ENCODE measurements at places on chromosomes 1 and 21.

- DNase-seq: no peak
These were observed 31.6 kb downstream of the PDE9A start for GRCh38 chr21:42685036-42685435.

DNA sequence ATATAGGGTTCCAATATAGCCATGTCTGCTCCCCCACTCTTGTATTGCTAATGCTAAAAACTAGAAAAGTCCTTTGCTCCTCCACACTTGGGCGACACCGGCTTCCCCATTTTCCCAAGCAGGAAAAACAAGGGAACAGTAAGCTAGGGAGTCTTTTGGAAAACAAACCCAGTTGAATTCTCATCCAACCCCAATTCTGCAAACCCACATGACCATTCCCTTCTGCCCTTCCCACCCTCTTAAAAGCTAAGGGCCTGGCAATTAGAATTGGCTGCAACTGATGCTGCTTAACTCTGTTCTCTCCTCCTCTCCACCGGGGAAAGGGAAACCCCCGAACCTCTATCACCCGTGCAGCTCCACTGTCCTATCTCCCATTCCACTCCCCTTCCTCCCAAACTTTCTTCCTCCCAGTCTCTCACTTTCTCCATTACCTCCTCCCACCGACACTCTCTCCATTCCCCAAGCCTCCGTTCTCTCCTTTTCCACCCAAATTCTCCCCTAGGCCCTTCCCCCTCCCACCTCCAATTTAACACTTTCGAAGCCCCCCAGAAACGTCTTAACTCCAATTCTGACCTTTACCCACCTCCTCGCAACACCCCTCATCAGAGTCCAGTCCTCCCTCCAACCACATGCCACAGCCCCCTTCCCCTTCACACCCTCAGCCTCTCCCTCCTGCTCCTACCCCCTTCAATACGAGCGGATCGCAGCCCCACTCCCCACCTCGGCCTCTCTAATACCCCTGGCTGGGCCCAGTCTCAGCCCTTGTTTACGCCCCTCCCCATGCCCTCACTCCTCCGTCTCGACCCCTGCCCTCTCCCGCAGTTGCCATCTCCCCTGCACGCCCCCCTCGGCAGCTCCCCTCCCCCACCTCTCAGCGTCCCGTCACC, 701 bp downstream of the DEDD start:
- DNase-seq: peak; percentile 25

- peak; percentile 2 for DNase-seq
These were observed 47.1 kb downstream of the DDAH1 start for GRCh38 chr1:85417876-85418275.

GRCh38 chr21:45220071-45220481, 67.6 kb downstream of the POFUT2 start:
- DNase-seq: no peak

GRCh38 chr1:208923946-208924720, 659.4 kb upstream of the CAMK1G start:
- DNase-seq: no peak

DNA sequence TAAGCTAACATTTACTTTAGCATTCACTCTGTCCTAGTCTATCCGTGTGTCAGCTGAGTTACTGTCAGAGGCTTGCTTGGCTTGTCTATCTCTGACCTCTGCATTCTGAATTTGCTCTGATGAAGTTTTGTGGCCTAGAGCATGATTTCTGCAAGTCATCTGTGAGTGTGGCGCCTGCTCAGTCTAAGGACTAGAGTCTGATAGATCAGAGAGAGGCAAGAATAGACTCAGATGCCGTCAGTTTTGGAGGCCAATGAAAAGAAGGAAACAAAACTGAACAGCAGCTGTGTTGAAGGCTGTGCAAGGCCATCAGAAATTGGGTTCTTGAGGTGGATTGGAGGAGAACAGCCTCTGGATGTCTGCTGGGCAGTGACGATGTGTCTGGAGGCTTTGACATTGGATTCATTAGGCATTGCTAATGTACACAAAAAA, 573.1 kb downstream of the USP25 start:
- peak; percentile 22 for DNase-seq

- no peak for DNase-seq
These were observed 16.7 kb upstream of the FAM110D start for GRCh38 chr1:26142159-26142558.

DNA sequence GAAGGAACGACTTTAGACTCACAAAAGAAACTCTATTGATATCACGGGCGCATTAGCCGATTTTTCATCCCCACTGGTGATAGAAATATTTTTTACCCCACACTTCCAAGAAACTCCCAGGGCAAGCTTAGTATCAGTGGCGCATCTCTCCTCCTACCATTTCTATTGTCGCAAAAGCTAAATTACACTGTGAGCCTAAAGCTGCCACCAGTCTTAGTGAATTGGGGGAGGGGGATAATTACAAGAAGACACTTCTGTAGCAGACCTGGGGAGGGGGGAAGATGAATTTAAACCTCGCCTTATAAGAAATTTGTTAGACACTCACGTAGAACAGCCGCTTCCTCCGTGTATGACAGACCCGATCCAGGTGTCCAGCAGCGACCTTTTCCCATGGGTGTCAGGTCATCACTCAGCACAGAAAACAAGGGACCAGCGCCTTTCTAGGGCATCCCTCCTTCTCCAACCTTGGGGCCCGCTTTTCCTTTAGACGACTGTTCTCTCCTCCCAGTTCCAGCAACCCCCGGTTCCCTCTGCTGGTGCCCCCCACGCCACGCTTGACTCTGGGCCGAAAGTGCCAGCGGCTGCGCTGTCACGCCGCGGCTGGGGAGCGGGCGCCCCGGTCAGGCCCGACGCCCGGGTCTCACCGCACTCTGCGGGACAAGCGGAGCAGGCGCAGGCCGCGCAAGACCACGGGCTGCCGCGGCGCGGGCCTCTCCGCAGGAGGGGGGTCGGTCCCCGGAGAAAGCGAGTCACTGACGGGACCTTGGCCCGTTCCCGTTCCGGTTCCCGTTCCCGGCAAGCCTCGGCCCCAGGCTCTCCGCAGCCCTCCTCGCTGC, 821 bp downstream of the PHC2 start:
- peak; percentile 27 for DNase-seq

GRCh38 chr1:180224902-180225301, 5.2 kb upstream of the LHX4 start:
- DNase-seq: no peak

DNA sequence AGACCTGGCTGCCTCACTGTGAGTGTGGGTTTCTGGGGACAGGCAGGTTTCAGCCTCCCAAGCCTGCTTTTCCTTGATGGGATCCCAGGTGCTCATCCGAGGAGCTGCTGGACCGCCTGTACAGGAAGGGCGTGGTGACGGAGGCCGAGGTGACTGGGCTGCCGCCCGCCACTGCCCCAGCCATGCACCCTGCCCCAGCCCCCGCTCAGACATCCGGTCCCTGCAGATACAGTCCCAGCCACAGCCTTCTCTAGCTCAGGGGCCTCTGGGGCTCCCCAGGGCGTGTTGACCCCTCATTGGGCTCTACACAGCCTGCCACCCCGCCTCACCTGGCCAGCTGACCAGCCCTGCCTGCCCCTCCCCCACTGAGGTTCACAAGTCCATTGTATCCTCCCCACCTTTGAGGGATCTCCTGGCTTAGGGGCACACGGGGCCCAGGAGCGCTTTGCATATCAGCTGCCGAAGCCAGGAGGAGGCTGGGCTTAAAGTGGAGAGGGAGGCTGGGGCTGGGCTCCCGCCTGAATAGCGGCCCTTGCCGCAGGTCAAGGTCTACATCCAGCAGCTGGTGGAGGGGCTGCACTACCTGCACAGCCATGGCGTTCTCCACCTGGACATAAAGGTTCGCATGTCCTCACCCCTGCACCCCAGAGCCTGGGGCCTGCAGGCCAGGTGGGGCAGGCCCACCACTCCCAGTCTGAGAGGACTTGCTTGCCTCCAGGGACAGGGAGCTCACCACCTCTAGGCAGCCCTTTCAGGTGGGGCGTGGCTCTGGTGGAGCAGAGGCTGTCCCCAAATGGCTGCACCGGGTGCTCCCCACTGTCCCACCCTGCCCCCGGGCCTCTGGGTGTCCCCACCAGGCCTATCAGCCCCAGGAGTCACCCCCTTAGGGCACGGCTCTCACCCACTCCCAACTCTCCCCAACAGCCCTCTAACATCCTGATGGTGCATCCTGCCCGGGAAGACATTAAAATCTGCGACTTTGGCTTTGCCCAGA, 38.5 kb downstream of the TRIM11 start:
- DNase-seq: no peak

GRCh38 chr1:204703268-204703664, 17.7 kb upstream of the LRRN2 start:
- DNase-seq: no peak

DNA sequence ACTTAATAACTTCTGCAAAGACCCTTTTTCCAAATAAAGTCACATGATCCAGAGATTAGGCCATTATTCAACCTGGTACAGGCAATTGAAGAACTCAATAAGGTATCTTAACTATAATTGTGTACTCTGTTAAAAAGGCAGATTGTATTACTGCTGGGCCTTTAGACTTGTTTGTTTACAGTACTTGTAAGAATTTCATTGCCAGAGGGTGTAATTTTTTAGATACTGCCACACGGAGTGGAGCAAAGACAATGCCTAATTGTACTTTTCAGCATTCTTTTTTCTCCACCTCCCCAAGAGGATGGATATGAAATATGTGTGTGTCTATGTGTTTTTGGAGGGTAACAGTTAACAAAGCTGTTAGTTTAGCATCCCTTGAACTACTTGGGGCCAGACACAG, 47.5 kb downstream of the HUNK start:
- no peak for DNase-seq

DNA sequence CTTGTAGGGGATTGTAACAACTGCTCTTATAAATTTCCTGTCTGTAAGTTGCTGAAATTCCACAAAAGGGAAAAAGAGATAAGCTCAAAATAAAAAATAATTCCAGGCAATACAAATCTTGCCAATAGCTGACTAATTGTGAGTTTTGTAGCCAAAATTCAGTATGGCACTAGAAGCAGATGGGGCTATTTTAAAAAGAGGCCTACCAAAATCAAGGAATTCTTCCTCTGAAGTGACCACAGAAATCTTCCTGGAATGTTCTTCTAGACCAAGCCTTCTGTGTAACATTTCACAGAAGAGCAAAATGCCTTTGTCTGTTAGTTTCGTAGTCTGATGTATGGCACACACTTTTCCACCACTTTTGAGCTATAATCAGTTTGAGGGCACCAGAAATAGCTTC, 127.6 kb downstream of the CYYR1 start:
- no peak for DNase-seq

GRCh38 chr1:25197982-25198662, 34.2 kb downstream of the SYF2 start:
- DNase-seq: no peak

GRCh38 chr21:40972151-40972550, 125.2 kb upstream of the DSCAM start:
- DNase-seq: no peak

GRCh38 chr21:38859852-38860251, 54.1 kb downstream of the ETS2 start:
- DNase-seq: no peak

GRCh38 chr1:214850432-214851050, 232.0 kb upstream of the KCNK2 start:
- DNase-seq: no peak

DNA sequence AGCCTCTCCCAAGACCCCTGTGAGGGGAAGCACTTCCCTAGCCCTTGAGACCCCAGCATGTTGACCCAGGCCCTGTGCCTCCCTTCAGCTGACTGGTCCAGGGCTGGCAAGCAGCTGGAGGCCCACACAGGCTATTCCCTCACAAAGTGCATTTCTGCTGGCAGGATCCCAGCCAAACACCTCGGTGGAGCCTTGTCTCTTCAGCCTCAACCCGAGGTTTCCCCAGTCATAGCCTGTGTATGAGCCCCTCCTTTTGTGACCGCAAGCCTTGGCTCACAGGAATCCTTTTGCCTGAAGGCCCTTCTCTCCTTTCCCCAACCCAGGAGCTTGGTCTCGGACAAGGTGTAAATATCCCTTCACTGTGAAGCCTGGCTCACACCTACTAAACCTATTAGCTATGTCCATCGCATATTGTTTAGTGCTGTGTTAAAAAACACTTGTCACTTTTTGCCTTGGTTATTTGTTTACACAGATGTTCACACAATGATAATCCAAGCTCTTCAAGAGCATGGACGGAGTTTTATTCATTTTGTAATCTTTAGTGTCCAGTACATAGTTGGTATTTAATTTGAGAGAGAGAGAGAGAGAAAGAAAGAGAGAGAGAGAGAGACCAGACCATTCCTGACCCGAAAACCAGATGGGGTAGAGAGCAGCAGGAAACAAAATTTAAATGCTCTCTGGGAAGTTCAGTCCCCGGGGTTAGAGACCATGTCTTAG, 8.5 kb upstream of the CD247 start:
- no peak for DNase-seq

DNA sequence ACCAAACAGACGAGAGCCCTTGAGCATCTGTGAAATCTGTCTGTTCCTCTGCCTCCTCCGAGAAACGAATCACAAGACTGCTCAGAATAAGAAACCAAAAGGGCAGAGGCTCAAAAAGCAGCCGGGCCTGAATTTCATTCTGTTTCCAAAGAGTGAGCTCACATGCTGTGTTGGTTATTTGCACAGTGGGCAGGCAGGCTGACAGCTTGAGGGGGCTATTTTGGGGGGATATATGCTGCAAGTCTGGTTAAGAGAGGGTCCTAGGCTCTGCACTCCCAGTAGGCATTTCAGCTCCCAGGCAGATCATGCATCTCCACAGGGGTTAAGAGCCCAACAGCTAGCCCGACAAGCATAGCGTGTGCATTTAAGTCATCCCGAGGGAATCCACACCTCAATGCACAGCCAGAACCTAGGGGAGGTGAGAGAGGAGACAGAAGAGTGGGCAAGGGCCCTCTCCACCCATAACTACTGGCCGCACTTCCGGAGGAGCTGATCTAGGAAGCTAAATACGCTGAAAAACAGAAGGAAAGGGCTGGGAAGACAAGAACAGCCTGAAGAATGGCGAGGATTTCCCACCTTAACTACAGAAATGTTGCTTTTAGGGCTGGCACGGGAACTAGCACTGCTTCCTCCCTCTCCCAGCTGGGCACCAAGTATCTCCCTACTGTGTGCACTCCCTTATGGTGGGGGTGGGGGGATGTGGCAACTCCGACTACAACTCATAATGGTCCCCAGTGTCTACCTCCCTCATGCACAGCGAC, 3.7 kb downstream of the PGBD5 start:
- DNase-seq: no peak

- DNase-seq: no peak
These were observed 32.1 kb downstream of the LRP8 start for GRCh38 chr1:53295726-53296116.

DNA sequence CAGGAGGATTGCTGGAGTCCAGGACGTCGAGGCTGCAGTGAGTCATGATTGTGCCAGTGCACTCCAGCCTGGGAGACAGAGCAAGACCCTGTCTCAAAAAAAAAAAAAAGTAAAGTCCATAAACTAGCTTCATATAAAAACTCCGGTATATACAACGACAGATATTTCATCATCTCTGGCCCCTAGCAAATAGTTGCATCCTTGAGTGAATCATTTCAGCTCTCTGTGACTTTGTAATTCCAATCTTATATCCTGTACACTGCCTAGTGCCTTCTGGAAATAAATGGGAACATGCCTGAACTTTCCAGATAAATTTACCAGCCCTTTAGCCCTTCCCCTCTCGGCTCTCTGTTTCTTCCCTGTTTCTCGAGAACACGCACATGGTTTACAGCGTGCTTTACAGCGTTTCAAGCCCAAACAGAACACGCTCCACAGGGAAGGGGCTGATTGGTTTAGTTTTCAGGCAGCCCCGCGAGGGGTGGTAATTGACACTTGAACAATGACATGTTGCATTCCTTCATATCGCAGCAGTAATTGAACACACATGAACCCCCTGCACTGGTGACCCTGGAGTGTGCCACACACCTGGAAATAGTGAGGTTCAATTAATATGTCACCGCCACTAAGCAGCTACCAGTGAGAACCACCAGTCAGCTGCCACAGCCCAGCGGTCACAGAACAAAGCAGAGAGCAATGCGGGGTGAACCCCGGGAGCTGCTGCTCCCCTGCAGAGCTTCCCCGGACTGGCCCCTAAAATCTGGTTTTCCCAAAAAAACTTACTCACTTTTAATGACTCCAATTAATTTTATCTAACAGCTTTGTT, 35.7 kb upstream of the SIM2 start:
- no peak for DNase-seq
